ENCODE measurements at places on chromosomes 2 and 18.

- H3K36me3 ChIP-seq: no peaks in the 10 kb centered on the region
- no peaks in the 10 kb centered on the region for H3K4me1 ChIP-seq
- no peaks in the 10 kb centered on the region for H3K27me3 ChIP-seq
- H3K27ac ChIP-seq: no peak overlapping the region
- DNase-seq: no peak
These were observed 242.7 kb downstream of the CNTNAP5 start for GRCh38 chr2:124267794-124268193.

DNA sequence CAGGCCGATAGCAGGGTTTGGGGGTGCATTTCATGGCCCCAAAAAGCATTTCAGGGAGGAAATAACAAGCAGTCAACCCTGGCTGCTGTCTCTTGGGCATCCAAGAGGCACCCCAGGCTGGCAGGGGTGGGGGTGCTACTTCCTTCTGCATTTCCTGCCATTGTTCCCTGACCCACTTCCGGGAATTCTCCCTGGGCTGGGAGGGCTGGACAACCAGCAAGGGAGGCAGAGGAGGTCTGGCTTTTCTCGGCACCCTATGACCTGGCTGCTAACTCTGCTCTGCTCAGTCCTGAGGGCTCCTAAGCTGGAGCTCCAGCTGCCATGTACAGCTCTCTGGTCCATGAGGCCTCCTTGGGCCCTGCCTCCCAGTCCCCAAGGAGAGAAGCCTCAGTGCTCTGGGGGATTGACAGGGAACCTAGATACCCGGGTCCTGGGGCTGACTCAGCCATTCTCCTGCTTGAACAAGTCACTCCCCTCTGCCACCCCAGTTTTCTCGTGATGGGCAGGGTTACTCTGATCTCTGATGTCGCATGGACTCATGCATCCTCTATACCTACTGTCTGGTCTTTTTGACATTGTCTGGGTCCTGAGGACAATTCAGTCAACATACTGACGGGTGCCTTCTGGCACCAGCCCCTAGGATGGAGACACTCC, 47.2 kb downstream of the DYSF start:
- no peak for DNase-seq
- H3K27me3 ChIP-seq: no peaks in the 10 kb centered on the region
- no peak overlapping the region for H3K4me3 ChIP-seq
- H3K27ac ChIP-seq: no peak overlapping the region

DNA sequence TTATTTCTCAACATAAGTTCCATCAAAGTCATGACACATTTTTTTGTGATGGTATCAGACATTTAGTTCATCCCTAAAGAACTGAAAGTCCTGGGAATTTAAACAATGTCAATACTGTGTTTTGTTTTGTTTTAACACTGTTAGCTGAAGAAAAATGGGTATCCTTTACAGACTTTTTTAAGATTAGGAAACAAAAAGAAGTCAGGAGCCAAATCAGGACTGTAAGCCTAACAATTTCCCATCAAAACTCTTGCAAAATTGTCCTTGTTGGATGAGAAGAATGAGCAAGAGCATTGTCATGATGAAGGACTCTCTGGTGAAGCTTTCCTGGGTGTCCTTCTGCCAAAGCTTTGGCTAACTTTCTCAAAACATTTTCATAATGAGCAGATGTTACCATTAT, 69.4 kb downstream of the SRD5A2 start:
- H3K4me1 ChIP-seq: no peaks in the 10 kb centered on the region
- no peak overlapping the region for H3K27ac ChIP-seq
- no peak overlapping the region for H3K4me3 ChIP-seq
- no peak for DNase-seq

DNA sequence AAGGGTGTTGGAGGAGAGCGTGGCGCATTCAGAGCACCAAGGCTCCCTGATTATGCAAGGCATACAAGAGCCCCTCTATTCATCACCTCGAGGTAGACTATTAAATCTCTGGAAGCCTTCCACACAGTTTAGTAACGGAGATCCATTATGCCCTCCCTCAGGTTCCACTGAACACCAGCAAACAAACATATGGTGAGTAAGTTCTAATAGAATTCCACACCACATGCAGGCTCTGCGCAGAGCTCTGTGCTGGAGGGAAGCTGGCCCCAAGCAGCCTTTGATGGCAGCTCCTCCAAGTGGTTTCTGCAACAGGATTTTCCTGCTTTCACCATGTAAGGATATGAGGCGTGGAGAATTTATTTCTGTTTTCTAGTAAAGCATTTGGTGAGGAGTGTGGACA, 238.6 kb downstream of the C1D start:
- no peak overlapping the region for H3K27ac ChIP-seq
- DNase-seq: no peak
- H3K4me3 ChIP-seq: no peak overlapping the region
- no peaks in the 10 kb centered on the region for H3K4me1 ChIP-seq
- H3K27me3 ChIP-seq: no peaks in the 10 kb centered on the region
- H3K36me3 ChIP-seq: no peaks in the 10 kb centered on the region

GRCh38 chr2:25369439-25369838, 27.7 kb upstream of the DNMT3A start:
- no peak for DNase-seq
- H3K36me3 ChIP-seq: peaks cover 5% of the 10 kb centered on the region
- H3K27me3 ChIP-seq: no peaks in the 10 kb centered on the region
- H3K4me1 ChIP-seq: peaks cover 4% of the 10 kb centered on the region
- no peak overlapping the region for H3K4me3 ChIP-seq
- H3K27ac ChIP-seq: no peak overlapping the region

DNA sequence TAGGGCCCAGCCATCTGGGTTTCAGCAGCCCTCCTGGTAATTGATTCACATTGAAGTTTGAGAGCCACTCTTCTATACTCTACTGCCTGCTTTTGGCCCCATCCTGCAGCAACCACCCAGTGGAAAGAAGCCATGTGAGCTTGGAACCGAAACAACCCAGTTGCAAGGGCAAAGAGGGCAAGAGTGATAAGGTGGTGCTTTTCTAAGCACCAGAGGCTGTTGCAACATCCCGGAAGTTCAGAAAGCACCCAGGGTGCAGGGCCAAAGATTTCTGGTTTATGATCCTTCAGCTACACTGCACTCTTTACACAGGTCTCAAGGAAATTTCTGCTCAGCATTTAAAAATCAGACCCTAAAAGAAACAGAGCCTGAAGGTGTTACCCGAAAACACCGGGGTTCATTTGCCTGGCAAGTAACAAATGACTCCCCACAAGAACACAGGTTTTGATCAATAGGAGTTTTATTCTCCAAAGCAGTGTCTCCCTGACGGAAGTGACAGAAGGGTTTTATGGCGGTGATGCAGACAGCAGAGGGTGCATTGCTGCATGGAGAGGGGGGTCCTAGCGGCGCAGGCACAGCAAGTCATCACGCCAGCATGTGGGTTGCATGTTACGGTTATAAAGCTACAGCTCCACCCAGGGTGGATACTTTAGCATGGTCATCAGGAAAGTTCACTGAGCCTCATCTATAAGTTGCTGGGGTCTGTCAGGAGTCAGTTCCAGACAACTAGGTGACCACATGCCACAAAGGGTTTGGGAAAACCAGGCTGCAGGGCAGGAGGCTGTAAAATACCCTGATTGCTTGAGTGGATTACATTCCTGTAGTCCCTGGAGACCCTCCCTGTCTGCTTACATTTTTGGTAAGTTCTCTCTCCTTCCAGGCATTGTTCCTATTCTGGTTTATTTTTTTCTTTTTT, 28.8 kb upstream of the TMEM37 start:
- no peaks in the 10 kb centered on the region for H3K36me3 ChIP-seq
- no peaks in the 10 kb centered on the region for H3K27me3 ChIP-seq
- H3K4me3 ChIP-seq: no peak overlapping the region
- DNase-seq: no peak

DNA sequence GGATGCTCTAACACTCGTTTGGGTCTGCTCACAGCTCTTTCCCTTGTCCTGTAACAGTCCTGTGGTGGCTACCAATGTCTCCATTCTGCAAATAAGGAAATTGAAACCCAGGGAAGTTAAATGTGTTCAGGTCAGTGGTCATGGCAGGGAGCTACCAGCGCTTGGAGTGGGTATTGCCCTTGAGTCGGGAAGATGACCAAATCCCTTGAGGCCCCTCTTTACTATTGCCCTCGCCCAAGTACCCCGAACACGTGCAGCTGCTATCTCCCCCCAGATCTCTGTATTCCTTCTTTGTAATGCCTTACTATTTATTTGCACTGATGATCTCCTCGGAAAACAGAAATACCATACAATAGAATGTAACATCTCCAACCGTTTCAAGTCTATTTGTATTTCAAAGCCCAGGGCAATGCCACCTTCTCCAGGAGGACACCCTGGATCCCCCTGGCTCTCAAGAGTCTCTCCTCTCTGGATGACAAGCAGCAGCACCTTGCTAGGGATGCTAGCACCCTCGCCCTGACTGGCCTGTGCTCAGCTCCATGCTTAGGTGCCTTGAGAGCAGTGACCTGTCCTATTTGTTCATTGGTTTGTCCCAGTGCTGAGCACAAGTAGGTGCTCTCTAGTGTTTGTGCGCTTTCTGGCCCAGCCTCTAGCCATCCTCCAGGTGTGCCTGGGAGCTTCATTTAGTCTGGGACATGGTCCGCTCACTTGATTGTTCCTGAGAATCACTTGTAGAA, 15.1 kb downstream of the DYSF start:
- no peaks in the 10 kb centered on the region for H3K36me3 ChIP-seq
- peaks cover 37% of the 10 kb centered on the region for H3K27me3 ChIP-seq
- H3K27ac ChIP-seq: no peak overlapping the region
- peaks cover 12% of the 10 kb centered on the region for H3K4me1 ChIP-seq
- no peak overlapping the region for H3K4me3 ChIP-seq
- DNase-seq: no peak

DNA sequence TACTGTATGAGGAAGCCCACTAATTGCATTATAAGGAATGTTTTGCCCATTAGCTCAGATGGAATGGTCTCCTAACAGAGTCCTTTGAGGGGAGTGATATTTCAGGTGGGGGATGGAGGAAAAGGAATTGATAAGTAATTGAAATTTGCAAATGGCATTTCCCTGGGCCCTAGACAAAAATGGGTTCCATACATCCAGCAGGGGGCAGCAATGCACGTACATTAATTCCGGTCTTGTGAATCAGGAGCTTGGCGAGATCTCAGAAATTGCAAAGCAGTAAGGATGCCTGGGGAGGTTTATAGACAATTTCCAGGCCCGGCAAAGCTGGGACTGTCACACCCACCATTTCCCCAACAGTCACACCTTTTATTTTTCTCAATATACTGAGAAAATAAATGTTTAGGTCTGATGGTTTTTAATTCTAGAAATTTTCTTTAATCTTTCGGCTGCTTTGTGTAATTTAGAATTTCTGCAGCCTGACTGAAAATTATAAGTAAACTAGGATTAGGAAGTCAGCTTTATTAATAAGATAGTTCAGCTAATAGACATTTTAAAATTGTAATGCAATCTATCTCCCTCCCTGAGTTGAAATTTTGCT, 122.8 kb downstream of the LYPD1 start:
- no peak overlapping the region for H3K27ac ChIP-seq
- H3K27me3 ChIP-seq: no peaks in the 10 kb centered on the region
- DNase-seq: no peak
- no peaks in the 10 kb centered on the region for H3K36me3 ChIP-seq
- no peaks in the 10 kb centered on the region for H3K4me1 ChIP-seq

Data from CD4-positive, CD25-positive, alpha-beta regulatory T cell (primary cell).